ENCODE measurements at places on chromosomes 6 and 20.

- no peak for DNase-seq
Observed at GRCh38 chr6:169864148-169865020, 113.0 kb downstream of the ERMARD start.

DNA sequence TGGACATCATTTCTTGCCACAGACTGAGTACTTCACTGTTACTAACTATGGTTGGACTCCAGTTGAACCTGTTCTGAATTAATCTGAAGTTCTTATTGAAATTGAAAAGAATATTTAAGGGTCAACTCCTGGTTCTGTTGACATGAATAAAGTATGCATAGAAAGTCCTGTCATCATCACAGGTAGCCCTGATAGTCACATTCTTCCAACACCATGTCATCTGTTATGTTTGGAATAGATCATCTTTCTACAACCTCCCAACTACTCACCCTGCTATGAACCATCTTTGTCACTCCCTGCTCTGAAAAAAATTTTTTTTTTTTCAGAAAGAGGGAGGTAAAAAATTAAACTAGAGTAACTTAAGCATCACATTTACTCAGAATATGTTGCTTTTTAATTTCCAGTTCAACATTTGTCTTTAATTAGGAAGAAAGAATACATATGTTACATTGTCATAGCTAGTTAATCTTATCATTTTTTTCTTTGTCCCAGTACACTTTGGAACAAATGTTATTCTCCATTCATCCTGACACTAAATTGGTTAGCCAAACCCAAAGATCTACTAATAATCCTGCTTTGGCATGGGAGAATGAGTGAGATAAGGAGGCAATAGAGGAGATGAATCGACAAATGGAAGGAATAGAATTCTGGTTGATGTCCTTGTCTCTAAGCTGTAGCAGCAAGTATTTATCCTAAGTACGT lies 775.1 kb upstream of the NRSN1 start:
- no peak for DNase-seq

GRCh38 chr20:40524071-40524470 lies 165.0 kb downstream of the MAFB start:
- no peak for DNase-seq

GRCh38 chr6:134619077-134619476 lies 301.2 kb upstream of the SGK1 start:
- DNase-seq = no peak

DNA sequence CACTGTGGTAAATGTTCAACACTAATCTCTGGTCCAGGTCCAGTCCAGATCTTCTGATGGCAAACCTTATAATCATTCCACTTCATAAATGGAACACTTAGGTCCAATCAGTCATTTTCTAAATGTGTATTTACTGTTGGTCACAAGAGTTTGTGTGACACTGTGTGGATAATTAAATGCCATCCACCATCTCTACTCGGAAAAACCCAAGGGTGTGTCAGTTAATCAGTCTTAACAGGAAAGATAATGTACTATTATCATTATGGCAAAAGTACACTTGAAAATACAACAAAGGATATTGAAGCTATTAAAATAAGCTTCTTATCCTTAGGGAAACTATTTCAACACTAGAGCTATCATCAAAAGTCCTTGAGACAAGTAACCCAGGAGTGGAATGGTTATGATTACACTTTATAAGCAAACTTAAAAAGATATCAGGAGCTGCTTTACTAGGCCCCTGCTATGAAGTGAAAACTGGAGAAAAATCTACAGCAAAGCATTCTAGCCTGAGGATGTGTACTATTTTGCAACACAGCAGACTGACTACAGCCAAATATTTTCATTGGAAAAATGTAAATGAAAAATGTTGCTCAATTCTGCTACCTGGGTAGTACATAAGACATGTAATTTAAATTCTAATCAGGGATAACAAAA lies 227.9 kb downstream of the LAMA2 start:
- no peak for DNase-seq

- DNase-seq = no peak
Observed at GRCh38 chr6:66161546-66162108, 454.6 kb upstream of the EYS start.

DNA sequence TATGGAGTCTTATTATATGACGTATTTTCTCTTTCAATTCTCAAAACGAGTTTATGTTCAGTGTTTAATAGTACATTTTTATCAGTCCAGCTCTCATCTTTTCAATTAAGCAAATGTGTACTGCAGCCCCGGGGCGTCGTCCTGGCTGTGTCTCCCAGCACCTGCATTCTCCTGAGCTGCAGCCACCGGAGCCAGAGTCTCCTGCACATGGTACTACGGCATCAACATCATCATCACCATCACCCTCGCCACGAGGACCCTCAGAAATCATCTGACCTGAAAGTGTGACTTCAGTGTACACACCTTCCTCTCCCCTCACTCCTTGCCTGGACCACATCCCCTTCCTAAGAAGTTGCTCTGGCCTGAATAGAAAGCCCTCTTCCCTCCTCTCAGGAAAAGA lies 267.7 kb upstream of the ARID1B start:
- DNase-seq = no peak

Data from KG1 (cell line).